Hematopoietic multipotent progenitor cell (in vitro differentiated cells): ENCODE measurements at places on chromosomes 3 and 15.

- DNase-seq = no peak
Observed at GRCh38 chr3:48797626-48798025, 50.0 kb downstream of the PRKAR2A start.

DNA sequence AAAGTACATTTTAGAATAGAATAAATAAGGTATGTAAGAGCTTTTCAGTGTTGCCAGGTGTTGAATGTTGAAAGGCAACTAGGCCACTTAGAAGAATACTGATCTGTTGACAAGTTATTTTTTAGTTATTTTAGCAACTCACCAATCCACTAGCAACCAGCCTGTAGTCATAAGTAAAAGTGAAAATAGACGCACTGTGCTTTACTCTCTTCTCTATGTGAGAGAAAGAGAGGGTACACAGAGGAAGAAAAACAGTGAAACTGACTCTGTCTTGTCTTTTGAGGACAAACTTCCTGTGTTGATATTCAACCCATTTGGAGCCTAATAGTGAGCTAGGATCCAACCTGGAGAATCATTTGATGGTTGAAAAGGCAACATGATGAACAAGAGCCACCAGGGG lies 327.1 kb upstream of the GOLIM4 start:
- no peak for DNase-seq

GRCh38 chr3:30941342-30941741 lies 46.9 kb upstream of the GADL1 start:
- DNase-seq = no peak

DNA sequence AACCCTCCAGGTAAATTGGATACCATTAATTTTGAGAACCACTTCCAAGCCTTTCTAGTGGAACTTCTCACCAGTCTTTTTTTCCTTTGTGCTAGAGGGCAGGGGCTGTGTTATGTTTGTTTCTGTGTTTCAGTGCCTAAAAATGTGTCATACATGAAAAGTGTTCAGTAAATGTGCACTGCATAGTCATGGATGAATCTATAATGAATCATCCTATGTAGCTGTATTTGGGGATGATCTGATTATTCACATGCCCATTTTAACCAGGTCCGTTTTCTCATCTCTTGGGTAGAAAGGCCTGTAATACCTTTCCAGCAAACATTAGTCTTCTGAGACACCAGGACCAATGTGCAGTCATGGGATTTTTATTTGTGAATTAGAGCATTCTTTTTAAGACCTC lies 583.0 kb upstream of the GOLIM4 start:
- DNase-seq = no peak

- no peak for DNase-seq
Observed at GRCh38 chr3:187718802-187719201, 16.4 kb upstream of the RTP2 start.

GRCh38 chr3:20523293-20523692 lies 337.3 kb upstream of the SGO1 start:
- DNase-seq = no peak

- DNase-seq = no peak
Observed at GRCh38 chr15:101250873-101251829, 697 bp downstream of the CHSY1 start.

GRCh38 chr3:111588527-111588926 lies 6.6 kb downstream of the ZBED2 start:
- DNase-seq = no peak

DNA sequence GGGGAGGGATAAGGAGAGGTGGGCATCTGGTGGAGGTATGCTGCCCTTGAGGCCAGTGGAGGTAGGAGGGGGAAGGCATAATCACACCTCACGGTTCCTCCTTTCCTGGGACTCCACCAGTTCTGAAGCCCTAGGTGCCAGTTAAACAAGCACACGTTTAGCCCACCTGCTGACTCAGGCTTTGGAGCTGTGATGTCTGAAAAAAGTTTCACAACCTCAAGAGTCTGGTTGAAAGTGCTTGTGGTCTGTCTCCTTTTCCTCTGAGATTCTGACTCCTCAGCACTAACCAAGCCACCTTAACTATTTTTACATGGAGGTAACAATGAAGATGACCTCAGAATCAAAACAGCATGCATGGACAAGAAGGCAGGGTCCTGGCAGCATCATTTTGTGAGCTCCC lies 23.0 kb downstream of the HPS3 start:
- peak; percentile 20 for DNase-seq

GRCh38 chr3:40465456-40465855 lies 8.3 kb downstream of the RPL14 start:
- no peak for DNase-seq

DNA sequence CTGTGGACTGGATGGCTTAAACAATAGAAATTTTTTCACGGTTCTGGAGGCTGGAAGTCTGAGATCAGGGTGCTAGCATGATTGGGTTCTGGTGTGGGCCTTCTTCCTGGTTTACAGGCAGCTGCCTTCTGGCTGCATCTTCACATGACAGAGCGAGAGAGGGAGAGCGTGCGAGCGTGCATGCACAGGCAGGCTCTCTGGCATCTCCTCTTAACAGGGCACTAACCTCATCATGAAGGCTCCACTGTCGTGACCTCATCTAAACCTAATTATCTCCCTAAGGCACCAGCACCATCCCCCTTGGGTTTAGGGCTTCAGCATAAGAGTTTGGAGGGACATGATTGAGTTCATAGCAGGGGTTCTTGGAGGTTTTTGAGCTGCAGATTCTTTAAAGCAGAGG lies 292.0 kb upstream of the C2CD4B start:
- no peak for DNase-seq

- DNase-seq = no peak
Observed at GRCh38 chr15:41605566-41605965, 46.6 kb downstream of the TYRO3 start.

- DNase-seq = no peak
Observed at GRCh38 chr3:66430876-66431275, 69.9 kb downstream of the LRIG1 start.

GRCh38 chr3:33377931-33378330 lies 62.3 kb downstream of the UBP1 start:
- DNase-seq = no peak

DNA sequence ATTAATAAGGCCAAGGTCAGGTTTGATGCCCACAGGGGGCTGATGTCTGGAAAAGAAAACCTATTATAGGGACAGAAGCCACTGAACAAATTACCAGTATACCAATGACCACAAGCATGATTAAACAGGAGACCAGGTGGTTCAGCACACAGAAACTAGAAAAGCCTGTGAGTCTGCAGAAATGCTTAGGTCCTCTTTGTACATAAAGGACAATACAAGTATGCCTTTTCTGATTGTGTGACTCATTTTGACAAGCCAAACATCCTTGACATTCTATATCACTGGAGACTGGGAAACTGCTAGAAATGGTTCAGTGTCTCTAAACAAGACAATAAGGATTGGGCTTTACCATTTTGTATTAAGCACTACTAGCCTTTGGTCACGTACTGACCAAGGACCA lies 113.2 kb upstream of the MYO5C start:
- DNase-seq = no peak

DNA sequence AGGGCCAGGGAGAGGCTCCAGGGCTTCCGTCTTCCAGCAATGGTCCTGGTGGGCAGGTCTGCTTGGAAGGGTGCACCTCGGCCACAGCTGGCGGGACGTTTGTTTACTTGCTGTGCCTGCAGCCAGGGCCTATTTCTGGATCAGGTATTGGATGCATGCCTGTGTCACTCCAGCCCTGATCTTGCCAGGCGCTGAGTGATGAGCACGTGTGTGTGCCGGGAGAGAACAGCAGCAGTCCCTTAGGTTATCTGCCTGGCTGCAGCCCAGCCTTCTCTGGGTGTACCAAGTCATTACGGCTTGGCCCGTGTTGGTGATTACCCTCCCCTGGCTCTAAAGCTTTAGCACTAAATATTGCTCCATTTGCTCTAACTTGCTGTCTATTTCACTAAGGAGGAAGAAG lies 14.9 kb downstream of the CCDC32 start:
- DNase-seq = no peak

GRCh38 chr15:64355348-64355943 lies 527 bp downstream of the CSNK1G1 start:
- DNase-seq = no peak

DNA sequence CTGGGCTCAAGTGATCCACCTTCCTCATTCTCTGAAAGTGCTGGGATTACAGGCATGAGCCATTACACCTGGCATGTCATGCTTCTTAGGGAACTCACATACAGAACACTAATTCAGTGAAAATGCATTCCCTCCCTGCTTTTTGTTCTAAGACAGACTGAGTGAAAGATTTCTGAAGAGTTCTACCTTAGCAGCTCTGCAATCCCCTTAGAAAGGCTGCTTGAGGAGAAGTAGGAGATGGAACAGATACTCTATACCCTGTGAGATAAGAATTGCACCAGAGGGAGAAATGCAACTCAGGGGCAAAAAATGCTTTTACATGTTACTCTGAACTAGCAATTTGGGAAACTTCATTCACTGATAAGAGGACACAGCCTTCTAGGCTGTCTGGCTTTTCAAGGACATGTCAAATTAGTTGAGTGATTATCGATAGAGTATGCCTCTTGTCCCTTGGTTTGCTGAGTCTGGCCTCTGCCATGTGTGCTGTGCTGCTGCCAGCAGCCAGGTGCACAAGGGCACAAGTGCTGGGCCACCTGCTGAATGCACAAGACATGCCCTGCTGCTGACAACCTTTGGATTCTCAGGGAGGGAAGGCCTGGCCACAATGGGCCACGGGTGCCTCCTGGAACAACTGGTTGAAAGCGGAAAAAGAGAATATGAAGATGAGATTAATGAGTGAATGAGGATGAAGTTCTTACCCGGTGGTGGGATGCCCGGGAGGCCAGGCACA lies 17.8 kb downstream of the UQCC5 start:
- DNase-seq = no peak

- peak; percentile 58 for DNase-seq
Observed at GRCh38 chr3:50275996-50276761, 2.7 kb upstream of the LSMEM2 start.

DNA sequence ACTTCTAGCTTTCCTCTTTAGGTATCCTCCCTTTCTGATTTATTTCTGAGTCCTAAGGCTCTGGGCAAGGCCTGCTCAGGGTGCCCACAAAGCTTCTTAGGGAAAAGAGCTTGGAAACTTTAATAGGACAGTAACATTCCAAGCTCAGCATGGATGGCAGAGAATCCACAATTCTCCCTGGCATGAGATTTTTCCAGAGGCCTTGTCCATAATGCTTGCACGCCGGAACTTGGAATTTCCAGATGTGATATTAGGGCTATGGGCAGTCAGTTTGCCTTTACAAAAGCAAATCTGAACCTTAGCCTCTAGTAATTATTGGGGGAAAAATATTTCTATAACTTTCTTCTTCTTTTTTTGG lies 139.0 kb upstream of the RBMS3 start:
- DNase-seq = no peak

DNA sequence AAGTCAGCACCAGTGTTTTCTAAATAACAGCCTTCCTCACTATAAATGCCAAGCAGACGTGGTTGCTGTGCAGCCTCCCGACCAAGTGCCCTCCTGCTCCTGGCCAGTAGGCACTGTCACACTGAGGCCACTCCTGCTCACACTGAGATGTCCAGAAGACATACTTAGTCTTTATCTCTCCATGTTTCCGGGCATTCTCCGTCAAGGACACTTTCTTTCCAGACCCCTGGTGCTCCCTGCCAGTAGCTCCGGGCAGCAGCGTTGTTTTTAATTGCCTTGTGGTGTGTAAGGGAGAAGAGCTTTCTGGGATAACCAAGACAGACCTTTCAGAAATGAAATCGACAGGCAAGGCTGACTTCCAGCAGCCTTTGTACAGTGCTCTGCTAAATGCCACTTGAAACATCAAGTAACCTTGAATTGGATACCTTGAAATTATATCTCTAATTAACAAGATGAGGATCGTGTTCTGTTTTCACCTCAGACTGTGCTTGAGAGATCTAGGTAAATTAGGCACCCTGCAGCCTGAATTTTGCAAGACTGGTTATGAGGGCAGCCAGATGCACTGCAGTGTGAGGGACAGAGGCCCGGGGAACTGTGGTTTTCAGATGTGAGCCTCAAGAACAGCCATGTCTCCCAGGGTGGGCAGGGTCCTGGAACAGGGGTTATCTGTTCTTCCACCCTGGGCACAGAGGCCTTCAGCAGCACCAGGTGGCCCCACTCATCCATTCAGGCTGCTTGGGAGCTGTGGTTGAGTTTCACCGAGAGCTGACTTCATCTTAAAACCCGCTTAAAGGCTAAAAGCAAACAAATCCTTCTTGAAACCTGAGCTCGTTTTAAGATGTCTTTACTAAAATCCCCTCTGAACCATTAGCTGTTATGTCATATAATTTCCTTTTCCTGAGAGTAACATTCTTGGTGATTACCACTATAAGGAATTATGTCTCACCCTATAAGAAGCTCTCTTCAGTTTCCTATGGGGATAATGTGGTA lies 105.5 kb upstream of the IL12A start:
- no peak for DNase-seq

- DNase-seq = no peak
Observed at GRCh38 chr15:63677778-63678177, 80.6 kb downstream of the FBXL22 start.

DNA sequence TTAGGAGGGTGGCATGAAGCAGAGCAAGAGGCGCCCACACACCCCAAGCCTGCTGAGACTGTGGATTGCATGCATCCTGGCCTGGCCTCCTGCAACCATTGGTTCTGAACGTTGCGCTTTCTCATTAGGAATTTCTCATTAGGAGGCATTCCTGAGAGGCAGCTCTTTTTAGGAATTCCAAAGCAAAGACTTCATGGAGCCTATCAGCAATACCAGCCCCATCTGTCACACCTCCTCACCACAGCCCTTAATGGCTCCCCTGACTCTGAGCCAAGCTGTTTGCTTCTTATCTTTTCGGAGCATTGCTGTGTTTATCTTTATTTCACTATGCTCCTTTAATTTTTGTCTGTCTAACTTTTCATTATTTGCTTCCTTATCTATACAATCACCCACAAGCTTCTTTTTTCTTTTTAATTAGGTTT lies 226.9 kb downstream of the CACNA2D3 start:
- DNase-seq = peak; percentile 15

- DNase-seq = no peak
Observed at GRCh38 chr15:60417112-60417511, 19.3 kb upstream of the ANXA2 start.

DNA sequence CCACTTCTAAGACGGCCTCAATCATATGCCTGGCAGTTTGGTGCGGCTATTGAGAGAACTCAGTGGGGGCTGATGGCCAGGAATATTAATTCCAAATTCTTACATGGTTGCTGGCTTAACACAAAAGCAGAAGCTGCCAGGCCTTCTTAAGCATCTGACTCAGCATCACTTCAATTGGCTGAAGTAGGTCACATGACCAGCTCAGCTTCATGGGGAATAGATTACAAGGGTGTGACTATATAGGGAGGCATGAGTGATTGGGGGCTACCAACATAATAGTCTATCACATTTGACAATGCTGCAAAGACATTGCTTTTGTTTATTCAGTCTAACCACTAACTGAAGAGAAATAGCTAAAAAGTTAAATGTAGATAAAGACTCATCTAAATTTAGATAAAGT lies 101.6 kb upstream of the ANKRD28 start:
- DNase-seq = peak; percentile 10

GRCh38 chr15:40285151-40285550 lies 2.3 kb upstream of the ANKRD63 start:
- DNase-seq = no peak

- no peak for DNase-seq
Observed at GRCh38 chr3:134359121-134360010, 14.9 kb downstream of the AMOTL2 start.
